Hindlimb muscle (tissue), 1 donor: ENCODE measurements at places on chromosomes 1 and 21.

DNA sequence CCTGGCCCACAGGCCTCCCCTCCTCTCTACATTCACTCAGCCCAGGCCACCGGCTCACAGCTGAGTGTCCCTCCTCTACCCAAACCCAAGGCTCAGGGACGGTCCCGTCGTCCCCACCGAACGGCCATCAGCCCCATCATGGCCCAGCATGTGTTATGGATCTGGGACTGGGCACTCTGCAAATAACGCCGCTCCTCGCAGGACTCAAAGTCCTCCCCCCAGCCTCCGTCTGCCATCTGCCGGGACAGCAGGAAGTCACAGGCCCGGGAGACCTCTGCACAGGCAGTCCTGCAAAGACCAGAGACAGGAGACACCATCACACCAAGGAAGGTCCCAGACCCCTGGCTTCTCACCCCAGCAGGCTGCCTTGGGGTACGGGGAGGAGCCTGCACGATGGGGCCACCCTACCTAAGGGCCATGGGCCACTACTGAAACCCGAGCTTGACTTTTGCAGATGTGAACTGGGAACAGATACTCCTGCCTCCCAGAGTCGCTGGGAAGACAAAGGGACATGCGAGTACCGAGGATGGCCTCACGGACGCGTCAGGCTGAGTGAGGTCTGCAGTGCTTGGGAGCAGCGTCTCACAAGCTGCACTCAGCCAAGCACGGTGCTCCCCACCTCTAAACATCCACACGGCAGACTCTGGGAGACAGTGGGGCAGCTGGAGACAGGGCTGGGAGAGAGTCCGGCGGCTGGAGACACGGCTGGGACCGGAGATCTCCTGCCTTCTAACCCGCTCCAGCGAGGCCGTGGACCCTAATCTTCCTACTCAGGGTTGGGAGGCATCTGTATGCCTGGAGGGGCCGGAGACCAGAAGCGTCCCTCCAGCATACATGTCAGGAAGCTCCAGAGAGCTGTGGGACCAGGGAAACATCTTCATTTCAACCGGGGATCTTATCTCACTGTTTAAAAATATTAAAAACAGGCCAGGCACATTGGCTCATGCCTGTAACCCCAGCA is 10.4 kb upstream of the SPATC1L start:
- DNase-seq = no peak

GRCh38 chr1:26477446-26478152 is 5.4 kb downstream of the HMGN2 start:
- DNase-seq = no peak

- DNase-seq = no peak
Measured at GRCh38 chr1:150259217-150259616, 1.6 kb downstream of the CA14 start.

- no peak for DNase-seq
Measured at GRCh38 chr21:31204801-31205200, 139.3 kb downstream of the TIAM1 start.

- no peak for DNase-seq
Measured at GRCh38 chr1:8127171-8127641, 101.1 kb upstream of the ERRFI1 start.

GRCh38 chr21:42258150-42258884 is 39.4 kb downstream of the ABCG1 start:
- no peak for DNase-seq

GRCh38 chr1:43867976-43868740 is 65.4 kb upstream of the ARTN start:
- DNase-seq = no peak

DNA sequence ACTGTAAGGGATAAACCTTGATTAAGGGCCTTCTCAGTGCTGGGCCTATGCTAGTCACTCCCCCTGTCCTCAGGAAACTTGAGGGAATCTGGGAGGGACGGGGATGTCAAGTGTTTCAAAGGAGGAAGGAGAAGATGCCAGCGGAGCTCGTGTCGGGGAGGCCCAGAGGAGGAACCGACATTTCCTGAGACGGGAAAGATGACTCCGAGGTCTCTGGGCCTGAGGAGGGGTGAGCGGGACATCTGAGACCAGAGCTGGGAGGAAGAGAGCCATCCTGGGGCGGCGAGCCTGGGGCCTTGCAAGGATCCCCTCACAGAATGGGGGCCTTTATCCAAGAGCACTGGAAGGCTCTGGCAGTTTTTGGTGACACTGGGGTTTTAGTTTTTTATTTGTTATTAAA is 10.4 kb downstream of the SLC66A1 start:
- no peak for DNase-seq
